BJ (cell line): ENCODE measurements at places on chromosomes 3 and 15.

- DNase-seq = no peak
Measured at GRCh38 chr15:70453766-70454165, 309.6 kb downstream of the UACA start.

DNA sequence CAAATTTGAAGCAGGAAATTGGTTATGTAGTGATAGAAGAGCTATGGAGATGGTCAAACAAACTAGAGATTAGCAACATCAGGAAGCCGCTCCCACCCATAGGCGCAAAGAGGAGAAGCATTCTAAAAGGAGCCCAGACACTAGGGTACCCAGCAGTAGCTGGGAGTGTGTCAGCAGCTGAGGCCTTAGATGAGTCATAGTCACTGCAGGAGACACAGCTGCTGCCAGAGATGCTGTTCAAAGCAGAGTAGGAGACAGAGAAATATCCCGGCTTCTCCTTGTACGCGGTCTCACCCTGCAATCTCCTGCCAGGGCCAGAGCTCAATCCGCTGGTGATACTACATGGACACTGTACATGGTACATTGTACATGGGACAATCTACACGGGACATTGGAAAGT is 61.9 kb downstream of the VGLL3 start:
- DNase-seq = no peak

DNA sequence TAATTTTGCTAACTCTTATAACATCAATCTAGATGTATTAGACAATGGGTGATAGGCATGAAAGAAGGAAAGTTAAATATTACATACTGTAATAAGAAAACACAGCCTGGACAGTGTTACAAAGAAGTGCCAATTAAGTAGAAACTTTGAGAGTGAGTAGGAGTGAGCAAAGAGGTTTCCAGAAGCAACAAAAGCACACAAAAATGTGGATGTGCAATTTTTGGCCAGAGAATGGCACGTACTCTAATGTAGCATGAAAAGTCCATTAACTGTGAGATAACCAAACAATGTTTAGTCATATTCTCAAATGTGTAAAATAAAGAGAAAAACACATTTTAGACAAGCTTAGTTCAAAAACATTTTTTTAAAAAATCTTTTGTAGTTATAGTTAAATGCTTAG is 567.3 kb downstream of the ROBO1 start:
- no peak for DNase-seq

GRCh38 chr15:52005748-52006701 is 13.0 kb upstream of the MAPK6 start:
- DNase-seq = no peak

DNA sequence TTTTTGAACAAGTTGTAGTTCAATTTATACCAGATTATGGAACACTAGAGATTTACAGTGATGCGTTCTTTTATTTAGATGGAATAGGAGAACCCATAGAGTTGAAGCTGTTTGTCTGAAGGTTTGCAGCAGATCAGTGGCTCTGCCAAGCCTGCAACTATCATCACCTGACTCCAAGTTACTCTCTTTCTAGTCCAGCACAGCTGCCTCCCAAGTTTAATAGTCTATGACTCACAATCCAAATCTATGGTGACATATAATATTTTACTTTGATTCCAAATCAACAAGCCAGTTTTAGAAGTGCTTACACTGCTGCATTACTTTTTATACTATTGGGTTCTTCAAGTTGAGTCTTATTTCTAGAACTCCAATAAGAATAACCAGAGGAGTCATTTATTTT is 400.4 kb downstream of the LPP start:
- DNase-seq = no peak
